Retinal pigment epithelial cell (primary cell): ENCODE measurements at places on chromosomes 3 and 15.

DNA sequence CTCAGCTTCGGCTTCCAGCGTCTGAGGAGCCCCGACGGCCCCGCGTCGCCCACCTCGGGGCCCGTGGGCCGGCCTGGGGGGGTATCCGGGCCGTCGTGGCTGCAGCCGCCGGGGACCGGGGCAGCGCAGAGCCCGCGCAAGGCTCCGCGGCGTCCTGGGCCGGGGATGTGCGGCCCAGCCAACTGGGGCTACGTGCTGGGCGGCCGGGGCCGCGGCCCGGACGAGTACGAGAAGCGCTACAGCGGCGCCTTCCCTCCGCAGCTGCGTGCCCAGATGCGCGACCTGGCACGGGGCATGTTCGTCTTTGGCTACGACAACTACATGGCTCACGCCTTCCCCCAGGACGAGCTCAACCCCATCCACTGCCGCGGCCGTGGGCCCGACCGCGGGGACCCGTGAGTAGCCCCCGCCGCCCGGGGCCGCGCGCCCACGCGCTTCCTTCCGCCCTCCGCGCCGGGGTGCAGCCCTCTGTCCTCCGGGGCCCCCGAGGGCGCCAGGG, 462 bp downstream of the EDEM1 start:
- no peak for DNase-seq

GRCh38 chr3:63705092-63705645, 52.7 kb downstream of the SNTN start:
- DNase-seq = no peak

- no peak for DNase-seq
These were observed 31.5 kb downstream of the SQOR start for GRCh38 chr15:45666119-45666875.

DNA sequence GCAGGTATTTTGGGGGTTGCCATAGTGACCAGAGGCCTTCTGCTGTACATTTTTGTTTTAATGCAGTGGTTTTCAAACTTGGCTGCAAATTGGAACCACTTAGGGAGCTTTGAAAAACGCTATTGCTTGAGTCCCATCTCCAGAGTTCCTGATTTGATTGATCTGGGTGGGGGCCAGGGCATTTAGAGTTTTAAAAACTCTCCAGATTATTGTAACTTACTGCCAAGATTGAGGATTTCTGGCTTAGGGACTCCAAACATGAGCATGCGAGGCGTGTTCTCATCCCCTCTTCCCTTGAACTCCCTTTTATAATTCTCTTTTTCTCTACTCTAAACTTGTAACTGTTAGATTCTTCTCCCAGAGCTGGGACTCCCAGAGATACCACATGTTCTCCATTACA, 340.8 kb upstream of the SUCLG2 start:
- DNase-seq = no peak

DNA sequence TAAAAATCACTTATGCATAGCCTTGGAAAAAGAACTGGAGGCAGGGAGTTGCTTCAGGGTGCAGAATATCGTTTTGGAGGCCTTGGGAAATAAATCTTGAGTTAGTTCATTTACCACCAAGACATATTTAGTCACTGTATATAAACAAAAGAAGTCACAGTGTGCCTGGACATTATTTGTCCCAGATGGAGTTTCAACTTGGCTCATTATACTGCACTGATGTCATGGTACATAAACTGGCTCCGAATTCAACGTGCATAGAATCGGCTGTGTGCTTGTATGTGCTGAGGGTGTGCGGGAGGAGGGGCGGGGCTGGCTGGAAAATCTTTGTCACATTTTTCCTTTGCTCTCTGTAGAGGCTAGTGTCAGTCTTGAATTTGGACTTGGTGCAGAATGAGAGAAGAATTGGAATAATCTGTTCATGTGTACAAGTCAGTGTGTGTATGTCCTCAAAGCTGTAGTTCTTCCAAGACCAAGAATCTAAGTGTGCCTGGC, 86.6 kb downstream of the FNDC3B start:
- DNase-seq = no peak

- no peak for DNase-seq
These were observed 24.1 kb downstream of the GABPB1 start for GRCh38 chr15:50330921-50331320.

GRCh38 chr15:31228980-31229826, 97.4 kb upstream of the KLF13 start:
- DNase-seq = no peak

GRCh38 chr3:44420676-44421075, 56.8 kb downstream of the ZNF445 start:
- no peak for DNase-seq

- DNase-seq = no peak
These were observed 555.8 kb upstream of the IL12A start for GRCh38 chr3:159432682-159433340.

- DNase-seq = peak; percentile 93
These were observed 39.9 kb downstream of the SMAD3 start for GRCh38 chr15:67105065-67105951.

DNA sequence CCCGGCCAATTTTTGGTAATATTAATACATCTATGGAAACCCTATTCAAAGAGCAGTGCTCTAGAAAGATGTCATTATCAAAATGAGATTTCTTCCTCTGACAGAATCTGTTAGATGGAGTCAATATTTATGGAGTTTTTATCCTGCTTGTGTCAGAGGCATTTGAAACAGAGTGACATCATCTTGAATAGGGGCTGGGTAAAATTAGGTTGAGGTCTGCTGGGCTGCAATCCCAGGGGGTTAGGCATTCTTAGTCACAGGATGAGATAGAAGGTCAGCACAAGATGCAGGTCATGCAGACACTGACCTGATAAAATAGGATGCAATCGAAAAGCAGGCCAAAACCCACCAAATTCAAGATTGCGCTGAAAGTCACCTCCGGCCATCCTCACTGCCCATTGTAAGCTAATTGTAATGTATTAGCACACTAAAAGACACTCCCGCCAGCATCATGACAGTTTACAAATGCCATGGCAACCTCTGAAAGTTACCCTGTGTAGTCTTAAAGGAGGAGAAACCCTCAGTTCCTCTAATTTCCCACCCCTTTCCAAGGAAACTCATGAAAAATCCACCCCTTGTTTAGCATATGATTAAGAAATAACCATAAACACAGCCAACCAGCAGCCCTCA, 27.3 kb upstream of the CCDC50 start:
- no peak for DNase-seq

- DNase-seq = peak; percentile 24
These were observed 56.4 kb upstream of the ARRDC4 start for GRCh38 chr15:97903971-97904572.

DNA sequence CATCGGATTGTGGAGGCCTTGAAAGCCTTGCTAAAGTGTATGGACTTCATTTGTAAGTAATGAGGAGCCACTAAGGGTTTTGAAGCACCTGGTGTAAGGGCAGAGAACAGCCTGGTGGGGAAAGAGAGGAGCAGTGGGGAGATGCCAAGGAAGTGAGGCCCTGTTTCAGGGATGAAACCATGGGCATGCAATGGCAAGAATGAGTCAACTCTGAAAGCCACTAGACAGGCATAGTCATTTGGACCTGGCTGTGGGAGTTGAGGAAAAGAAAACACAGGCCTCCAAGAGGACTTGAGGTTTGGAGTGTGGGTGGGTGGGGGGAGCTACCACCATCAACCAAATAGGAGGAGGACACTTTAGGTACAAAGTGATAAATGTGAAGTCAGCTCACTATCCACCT, 7.6 kb downstream of the XCR1 start:
- no peak for DNase-seq

- no peak for DNase-seq
These were observed 659.3 kb downstream of the ROBO2 start for GRCh38 chr3:77699125-77699691.

GRCh38 chr3:122680475-122681283, at the start of gene PARP14:
TSS of gene PARP14 (plus strand) at chr3:122680839. CDS start at chr3:122680884, 45 bp downstream.
- DNase-seq = no peak

- no peak for DNase-seq
These were observed 128.3 kb upstream of the ARHGEF3 start for GRCh38 chr3:56929809-56930615.

GRCh38 chr3:20097015-20097414, 56.8 kb downstream of the KAT2B start:
- DNase-seq = no peak

DNA sequence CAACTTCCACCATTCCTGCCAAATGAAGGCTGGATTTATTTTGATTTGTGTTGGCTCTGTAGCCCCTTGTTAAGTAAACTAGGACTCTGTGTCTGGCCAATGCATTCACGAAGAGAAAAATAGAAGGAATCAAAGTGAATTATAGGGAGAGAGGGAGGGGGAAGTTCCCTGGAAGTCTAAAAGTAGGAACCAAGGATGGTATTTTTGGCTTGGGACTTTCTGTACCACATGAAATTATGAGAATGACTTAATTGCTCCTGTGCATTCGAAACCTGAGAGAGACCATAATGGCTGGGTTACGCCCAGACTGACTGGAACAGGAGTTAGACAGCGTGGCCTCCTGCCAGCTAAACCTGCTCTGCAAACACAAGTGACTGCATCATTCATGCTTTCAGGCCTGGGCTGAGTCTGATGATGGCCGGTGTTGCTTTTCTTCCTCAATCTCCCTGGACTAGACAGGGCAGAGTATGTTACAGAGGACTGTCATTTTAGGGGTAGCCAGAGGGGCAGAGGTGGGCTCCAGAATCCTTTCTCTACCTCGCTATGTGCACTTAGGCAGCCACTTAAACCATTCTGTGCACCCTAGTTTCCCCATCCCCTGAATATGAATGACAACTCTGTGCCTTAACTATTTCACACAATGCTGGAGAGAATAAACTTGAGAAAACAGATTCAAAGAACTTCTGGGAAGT, 58.9 kb downstream of the MYO1E start:
- peak; percentile 74 for DNase-seq
